ENCODE measurements at places on chromosomes 6 and 20. TPM values are rescaled to one million over a fixed set of nuclear protein-coding genes. Genes with fewer than 3 reads are reported as not detected.

Gene COL9A3
- 5.9 TPM for total RNA-seq

Gene LY6G5C
- 2.9 TPM for total RNA-seq

Gene HAO1
- not detected for total RNA-seq

Gene HSPA1A
- 155 TPM for total RNA-seq

Gene AK9
- total RNA-seq, result 5.6 TPM

Gene TUBB2B
- 26.7 TPM for total RNA-seq

DNA sequence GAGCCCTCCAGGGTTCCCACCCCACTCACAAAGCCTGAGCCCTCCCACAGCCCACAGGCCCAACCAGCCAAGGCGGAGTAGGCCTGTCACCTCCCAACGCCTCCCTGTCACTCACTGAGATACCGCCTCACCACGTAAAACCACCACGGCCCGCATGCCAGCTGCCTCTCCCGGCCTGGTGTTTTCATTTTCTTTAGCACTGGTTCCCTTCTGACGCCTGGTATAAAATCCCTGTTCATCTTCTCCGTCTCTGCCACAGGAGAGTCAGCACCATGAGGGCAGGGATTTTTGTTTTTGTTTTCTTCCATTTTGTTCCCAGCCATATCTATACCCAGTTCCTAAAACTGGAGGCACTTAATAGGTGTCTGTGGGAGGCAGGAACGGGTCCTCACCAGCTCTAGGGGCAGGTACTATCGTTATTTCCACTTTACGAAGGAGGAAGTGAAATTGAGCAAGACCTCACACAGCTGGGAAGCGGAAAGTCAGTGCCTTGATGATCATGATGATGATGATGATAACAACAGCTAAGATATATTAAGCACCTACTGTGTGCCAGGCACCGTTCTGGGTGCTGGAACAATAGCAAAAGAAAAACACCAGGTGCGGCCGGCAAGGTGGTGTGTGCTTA is 58.6 kb downstream of the SNAI1 start:
- no peak for DNase-seq

GRCh38 chr20:63970714-63971431 is 1.1 kb upstream of the ZNF512B start:
- no peak for DNase-seq

- no peak for DNase-seq
These were observed 90.3 kb downstream of the VEGFA start for GRCh38 chr6:43860285-43860684.

DNA sequence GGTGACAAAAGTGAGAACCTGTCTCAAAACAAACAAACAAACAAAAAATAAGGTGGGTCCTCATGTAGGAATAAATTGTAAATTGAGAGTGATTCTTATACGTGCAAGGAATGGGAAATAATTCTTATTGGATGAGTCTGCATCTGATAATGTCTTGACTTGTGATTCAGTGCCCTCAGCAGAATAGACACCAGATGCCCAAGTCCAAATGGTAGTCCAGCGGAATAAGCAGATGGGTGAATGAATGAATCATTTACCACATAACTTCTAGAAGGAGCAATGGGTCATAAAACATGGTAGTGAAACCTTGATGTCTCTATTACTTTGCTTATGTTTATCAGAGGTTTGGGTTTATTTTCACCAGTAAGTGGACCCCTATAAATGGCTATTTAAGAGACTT is 747.7 kb downstream of the PHF3 start:
- no peak for DNase-seq
